GM20000 (cell line): ENCODE measurements at places on chromosomes 11 and 22.
A peak's percentile ranks its signal among the peaks of the same experiment; 100 is the strongest.

GRCh38 chr11:128878455-128878854, 11.4 kb upstream of the KCNJ1 start:
- no peak for DNase-seq

GRCh38 chr11:134764367-134764766, 352.3 kb upstream of the B3GAT1 start:
- no peak for DNase-seq

DNA sequence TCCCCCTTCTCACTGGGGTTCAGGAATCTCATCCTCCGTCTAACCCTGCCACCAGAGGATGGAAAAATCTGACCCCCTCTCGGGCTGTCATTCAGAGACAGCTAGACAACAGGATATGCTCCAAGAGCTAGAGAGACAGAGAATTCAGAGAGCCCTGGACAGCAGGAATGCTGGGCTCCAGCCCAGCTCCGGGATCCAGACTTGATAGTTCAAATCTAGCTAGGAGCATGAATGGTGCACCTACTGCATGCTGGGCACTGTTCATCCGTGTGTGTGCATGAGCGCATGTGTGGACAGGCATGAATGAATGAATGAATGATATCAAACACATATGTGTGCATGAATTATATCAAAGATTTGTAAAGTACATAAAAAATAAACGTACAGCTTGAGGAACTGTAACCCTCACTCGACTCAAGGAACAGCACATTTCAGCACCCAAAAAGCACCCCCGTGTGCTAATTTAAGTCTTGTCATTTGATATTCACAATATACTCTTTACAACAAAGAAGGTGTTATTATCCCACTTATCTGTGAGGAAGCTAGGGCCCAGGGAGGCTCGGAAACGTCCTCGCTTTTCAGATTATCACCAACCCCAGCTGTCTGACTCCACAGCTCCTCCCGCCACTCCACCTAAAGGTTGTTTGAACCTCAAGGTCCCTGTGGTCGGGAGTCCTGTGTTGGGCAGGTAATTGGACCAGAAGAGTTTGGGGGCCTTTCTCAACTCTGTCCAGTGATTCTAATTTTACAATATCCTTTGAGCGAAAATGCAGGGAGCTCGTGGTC, 640 bp upstream of the VSIG10L2 start:
- DNase-seq, result no peak

DNA sequence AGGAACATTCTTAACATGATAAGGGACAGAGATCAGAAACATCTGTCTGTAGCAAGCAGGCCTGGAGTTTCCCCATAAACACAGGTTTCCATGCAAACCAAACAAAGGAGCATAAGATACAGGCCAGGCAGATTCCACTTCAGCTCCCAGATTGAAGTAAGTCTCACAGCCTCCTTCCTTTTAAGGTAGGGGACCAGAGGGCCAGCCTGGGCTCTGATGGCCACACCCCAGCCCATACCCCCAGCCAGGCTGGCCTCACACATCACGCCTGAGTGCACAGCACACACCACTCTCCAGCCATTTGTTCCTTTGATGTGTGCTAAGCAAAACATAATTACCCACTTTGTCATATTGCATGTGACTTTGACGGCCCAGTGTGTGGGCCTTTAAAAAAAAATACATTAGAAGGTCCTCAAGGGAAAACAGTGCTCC, 518.7 kb downstream of the NTM start:
- DNase-seq, result no peak

GRCh38 chr11:118343981-118344515, at the start of gene CD3G:
Gene CD3G (plus strand): TSS chr11:118344344. CDS start chr11:118344424, 80 bp downstream.
- DNase-seq, result no peak

- DNase-seq, result no peak
These were observed 40.4 kb downstream of the NUMA1 start for GRCh38 chr11:72039856-72040401.

DNA sequence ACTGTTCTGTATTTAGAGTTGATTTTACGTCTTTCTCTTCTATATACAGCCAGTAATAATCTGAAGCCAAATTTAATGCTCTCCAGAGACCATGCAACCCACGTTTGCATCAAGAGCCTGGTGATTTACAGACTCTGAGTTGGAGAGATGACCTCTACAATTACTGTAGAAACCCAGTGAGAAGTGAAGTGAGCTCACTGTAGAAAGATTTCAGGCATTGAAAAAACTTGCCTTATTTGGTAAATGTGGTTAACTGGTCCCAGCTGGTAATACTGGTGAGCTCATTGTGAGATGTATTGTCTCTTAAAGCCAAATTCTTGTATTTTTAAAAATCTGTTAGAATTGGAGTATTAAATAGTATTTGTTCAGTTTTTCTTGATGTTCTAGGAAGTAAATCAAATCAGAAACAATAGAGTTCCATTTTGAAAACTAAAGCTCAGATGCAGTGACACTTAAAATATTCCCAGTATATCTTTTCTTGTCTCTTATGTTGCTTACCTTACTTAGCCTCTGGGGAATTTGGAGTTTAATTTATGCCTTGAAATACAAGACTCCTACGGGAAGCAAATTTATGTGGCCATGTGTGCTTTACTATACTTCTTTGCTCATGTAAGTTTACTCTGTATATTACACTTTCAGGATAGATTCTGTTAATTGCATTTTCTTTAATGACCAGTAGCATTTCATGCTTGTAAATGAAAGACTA, 189.9 kb downstream of the ARHGAP42 start:
- peak; percentile 10 for DNase-seq

DNA sequence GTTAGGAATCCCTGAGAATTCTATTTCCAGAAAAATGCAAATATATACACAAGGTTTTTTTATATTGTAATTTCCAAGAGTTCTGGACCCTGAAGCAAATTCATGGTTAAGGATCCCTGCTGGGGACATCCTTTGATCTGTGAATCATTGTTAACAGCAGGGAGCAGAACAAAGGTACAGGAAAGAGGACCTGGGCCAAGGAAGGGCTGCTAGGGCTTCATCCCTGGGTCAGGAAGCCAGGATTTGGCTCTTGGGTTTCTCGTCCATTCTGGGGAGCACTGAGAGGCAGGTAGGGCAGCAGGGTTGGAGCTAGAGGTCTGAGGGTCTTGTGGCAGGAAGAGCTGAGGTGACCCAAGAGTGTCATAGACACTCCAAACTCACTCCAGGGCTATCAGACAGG, 10.2 kb upstream of the OAF start:
- DNase-seq, result no peak

DNA sequence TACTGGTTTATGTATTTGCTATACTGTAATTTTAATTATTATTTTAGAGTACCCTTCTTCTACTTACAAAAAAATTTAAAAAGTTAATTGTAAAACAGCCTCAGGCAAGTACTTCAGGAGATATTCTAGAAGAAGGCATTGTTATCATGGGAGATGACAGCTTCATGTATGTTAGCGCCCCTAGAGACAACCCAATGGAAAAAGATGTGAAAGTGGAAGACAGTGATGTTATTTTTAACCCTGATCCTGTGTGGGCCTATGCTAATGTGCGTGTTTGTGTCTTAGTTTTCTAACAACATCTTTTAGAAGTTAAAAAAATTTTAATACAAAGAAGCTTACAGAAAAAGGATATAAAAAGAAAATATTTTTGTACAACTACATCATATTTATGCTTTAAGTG, 205.0 kb downstream of the FAM76B start:
- DNase-seq, result peak; percentile 6

- DNase-seq, result no peak
These were observed 110.9 kb upstream of the BLID start for GRCh38 chr11:122226810-122227379.

DNA sequence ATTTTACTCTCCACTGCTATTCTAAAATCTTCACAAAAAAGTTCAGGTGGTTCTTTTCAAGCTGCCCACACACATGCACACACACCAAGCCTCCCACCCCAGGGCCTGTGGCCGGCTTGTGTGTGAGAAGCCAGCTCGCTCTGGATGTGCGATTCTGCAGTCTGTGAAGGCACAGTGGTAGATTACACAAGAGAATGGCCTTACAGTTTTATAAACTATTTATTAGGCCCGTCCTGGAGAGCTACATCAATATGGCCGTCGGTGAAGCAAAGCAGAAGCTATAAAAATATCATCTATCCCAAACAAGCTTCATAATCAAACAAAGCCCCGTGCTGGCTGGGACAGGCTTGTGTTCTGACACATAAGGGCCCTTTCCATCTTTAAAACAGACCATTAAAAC, 240.5 kb downstream of the OPCML start:
- DNase-seq, result no peak

DNA sequence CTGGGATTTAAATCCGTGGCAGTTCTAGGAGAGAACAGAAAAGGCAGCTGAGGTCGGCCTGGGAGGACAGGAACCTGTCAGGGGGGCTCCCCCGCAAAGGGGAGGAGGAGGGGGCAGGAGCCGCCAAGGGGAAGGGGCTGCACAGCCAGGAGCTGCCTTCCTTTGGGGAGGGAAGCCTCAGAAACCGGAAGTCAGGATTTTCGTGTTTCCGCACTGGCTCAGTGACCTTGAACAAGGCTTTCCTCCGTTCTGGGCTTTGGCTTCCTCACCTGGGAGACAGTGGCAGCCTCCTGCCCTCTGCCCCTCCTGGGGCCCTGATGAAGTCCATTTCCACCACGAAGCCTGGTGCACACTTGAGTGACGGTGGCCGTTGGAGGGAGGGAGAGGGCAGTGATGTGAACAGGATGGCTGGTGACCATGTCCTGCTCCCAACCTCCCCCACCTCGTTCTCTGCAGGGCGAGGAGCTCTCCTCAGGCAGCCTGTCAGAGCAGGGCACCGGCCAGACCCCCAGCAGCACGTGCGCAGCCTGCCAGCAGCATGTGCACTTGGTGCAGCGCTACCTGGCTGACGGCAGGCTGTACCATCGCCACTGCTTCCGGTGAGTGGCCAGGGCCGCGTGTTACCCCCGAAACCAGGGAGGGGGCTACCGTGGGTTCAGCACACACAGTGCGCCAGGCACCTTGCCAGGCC, 12.6 kb downstream of the MICALL1 start:
- DNase-seq, result no peak

DNA sequence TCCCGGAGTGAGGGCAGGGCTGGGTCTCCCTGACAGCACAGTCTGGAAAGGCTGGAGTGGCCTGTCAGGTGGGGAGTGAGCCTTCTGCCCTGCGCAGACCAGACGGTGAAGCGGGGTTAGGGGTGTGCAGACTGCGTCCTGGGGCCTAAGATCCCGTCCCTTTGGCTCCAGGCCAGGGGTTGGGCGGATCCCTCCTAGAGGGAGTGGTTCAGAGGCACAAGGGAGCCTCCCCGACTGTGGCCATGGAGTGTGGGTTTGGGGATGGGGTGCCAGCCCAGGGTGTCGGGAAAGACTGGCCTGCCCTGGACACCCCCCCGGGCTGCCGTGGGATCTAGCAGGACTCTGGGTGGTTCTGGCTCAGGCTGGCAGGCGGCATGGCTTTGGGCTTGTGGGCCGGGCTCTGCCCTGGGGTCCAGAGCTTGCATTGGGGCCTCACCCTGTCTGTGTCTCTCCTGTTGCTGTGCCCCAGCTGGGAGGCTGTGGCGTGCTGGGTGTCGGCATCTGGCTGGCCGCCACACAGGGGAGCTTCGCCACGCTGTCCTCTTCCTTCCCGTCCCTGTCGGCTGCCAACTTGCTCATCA, 19.5 kb downstream of the TSPAN4 start:
- no peak for DNase-seq

- no peak for DNase-seq
These were observed 54.4 kb downstream of the TMEM135 start for GRCh38 chr11:87092159-87092558.

DNA sequence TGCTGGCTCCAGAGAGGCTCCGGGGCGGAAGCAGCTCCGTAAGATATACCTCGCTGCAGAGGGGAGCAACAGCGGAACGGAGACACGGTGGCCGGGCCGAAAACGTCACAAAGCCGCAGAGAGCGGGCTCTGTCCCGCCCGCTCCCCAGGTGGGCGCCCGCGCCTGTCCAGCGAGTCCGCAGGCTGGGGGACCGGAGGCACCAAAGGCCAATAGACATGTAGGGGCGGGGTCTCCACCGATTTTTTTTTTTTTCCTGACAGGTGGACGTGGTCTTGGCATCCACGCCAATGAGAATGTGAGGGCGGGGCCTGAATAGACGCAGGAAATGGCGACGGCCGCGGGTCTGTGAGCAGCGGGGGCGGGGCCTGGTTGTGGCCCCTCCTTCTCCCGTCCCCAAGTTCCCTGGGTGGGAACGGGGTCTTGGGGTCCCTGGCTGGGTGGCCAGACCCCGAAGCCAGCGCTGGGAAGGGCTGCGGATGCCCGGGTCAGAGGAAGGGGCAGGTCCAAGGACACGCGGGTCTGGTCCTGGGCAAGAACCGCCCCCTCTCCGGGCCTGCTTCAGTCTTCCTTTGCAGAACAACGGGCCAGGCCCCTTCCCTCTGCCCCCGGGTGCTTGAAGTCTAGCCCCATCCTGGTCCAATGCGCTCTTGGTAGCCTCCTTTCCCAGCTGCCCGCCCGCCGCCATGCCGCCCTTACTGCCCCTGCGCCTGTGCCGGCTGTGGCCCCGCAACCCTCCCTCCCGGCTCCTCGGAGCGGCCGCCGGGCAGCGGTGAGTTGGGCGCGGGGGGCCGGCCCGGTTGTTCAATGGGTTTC, at the start of gene DNAJC4:
TSS of gene DNAJC4 (plus strand) at position 378 of the 814 bp plus-strand sequence. CDS start at position 685, 307 bp downstream.
- DNase-seq, result peak; percentile 93

- no peak for DNase-seq
These were observed 49.7 kb upstream of the ARFGAP3 start for GRCh38 chr22:42906605-42907348.

DNA sequence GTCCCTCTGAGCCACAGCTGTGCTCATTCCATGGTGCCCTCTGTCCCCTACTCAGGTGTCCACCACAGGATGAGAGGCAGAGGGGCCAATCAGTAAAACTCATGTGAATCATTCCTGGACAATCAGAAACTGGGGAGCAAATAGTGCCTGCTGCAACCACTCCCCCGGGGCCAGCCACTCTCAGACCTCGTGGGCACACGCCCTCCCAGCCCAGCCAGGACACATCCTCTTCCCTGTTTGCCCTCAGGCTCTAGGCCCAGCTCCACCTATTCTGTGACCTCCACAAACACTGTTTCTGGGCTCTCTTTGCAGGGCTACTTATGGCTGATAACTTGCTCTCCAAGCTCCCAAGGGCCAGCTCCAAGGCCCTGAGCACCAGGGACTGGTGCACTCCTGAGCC, 14.0 kb upstream of the KCTD14 start:
- no peak for DNase-seq
